CD4-positive, alpha-beta T cell treated with Interleukin-10 for 1 hour (primary cell): ENCODE measurements at places on chromosomes 2 and 18.

DNA sequence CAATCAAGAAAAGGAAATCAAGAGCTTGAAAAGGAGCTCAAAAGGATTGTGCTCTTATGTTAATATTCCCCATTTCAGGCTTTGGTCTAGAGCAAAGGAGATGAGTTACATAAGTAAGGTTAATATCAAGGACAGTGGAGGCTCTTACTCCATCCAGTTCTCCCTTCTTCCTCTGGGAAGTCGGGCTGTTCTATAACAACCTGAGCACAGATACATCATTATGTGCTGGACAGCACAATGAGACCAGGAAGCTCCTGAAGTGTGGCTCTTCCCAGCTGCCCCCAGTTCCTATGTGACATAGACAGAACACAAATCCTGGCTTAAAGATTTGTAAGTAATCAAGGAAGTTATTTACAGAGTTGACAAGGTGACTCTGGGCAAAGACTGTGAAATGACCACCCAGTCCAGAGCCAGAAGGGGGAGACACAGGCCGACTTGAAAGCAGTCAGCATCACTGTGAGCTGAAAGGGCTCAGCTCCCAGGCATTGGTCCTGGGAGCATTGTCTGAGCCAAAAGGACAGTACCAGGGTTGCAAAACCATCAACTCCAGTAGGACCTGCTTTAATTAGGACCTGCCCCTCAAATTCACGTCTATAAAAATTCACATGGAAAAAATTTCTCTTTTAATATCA lies 917.6 kb upstream of the ACVR2A start:
- no peak for DNase-seq

GRCh38 chr2:165886487-165887146 lies 67.0 kb downstream of the TTC21B start:
- DNase-seq, result no peak

- no peak for DNase-seq
Observed at GRCh38 chr18:55338978-55339650, 248.9 kb downstream of the TCF4 start.

DNA sequence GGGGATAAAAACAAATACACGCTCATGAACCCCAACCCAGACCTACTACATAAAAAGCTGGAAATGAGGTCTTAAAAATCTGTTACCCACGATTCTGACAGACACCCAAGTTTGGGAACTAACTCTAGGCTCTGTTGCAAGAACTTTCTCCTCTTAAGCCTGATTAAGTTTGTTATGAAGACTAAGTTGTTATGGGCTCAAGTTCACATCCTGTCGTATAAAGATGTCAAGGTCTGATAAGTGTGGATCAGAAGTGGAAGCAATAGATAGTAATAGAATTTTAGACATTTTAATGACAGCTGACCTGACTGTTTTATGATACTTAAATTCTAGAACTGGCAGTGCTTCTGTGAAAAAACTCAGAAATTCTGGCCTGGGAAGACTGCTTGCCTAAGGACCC lies 43.2 kb downstream of the LPIN2 start:
- DNase-seq, result no peak
